ENCODE measurements at places on chromosomes 3 and 15.

DNA sequence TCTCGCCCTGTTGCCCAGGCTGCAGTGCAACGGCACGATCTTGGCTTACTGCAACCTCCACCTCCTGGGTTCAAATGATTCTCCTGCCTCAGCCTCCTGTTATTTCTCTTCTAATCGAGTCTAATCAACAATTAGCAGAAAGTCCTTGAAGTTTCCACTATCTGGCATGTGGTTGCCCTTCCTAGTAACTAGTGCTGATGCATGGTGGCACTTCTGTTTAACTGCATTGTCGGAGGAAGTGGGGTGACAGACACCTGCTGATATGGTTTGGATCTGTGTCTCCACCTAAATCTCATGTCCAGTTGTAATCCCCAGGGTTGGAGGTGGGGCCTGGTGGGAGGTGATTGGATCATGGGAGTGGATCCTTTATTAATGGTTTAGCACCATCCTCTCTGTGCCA is 9.2 kb downstream of the CRTAP start:
- DNase-seq, result no peak

DNA sequence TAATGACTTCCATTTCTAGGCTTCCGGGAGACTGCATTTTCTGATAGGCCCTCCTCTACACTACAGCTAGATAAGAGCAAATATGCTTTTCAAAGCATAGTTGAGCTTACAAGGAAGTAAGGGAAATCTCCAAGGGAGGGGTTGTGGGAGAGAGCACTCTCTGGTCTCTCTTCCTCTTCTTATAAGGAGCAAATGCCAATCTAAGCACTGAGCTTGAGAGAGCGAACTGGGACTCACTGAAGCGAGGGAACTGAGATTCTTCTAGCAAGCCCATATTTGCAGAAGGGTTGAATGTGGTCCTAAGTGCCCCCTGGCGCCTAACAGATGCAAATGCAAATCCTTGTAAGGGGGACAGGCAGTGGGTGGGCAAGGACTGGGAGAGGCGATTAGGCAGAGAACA is 164.8 kb downstream of the ERC2 start:
- no peak for DNase-seq

- no peak for DNase-seq
Measured at GRCh38 chr15:40344631-40345120, 3.9 kb upstream of the CCDC9B start.

GRCh38 chr3:65478551-65479500 is 559.9 kb downstream of the MAGI1 start:
- no peak for DNase-seq

GRCh38 chr15:56086566-56086965 is 93.2 kb upstream of the NEDD4 start:
- no peak for DNase-seq
